ENCODE measurements at places on chromosomes 6 and 20.

- no peak for DNase-seq
Measured at GRCh38 chr6:167462514-167463312, 137.8 kb downstream of the TTLL2 start.

DNA sequence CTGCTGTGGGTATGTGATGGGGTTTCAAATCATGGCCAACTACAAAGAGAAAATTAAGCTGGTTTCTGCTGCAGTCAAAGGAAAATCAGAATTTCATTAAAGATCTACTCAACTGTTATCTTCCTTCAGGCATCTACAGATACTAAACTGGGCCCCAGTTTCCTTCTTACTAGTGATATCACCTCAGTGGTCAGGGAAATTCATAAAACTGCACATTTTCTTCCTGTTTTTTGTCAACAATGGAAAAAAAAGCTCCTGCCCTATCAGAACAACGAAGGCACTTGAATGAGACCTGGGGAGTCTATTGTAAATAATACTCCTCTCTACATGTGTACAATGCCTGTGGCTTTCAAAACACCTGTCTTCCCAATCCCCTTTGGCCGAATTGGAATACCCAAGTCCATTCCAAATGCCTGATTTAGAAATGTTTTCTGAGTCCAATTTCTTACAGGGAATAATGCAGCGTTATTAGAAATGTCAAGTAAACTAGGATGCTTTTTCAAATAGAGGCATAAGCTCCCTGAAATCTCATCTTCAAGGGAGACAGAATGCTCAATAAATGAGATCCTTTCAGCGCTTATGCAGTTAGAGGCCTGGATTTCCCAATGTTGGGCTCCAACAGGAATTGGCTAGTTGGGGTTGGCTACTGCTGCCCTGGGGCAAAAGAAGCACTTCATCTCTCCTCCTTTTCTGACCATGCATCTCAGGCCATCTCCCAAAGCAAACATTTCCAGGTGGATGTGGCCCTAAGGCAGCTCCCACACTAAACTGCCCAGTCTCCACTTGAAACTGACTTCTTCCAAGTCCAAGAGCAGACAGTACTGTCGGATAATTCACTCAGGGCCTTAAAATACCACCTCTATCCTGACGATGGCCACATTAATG lies 143.3 kb downstream of the NFATC2 start:
- no peak for DNase-seq

GRCh38 chr20:49433333-49433732 lies 49.1 kb downstream of the KCNB1 start:
- DNase-seq, result no peak

- DNase-seq, result no peak
Measured at GRCh38 chr20:10430000-10430466, 4.0 kb downstream of the MKKS start.

DNA sequence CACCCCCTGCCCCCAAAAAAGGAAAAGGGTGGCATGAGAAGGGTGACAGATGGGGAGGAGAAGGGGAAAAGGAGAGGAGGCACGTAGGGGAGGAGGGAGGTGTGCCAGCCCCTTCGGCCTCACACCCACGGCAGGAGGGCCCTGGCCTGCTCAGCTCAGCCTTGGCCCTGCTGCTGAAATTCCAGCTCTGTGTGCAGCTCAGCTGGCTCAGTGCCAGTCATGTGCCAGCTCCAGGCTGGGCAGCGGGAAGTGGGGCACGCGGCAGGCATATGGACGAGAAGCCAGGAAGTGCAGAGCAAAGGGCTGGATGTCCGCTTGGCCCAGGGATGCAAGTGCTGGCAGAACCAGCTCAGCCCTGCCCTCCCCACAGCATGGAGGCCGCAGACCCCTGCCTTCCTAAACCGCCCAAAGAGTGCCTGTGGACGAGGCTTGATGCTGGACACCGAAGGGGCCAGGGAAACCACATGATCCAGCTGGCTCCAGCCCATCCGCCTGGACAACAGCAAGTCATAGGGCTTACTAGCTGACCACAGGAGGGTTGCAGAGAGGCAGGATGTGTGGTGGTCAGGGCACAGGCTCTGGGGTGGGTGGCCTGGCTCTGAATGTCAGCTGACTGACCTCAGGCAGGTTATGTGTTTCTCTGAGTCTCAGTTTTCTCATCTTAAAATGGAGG lies 60.2 kb downstream of the NOL4L start:
- DNase-seq, result no peak

DNA sequence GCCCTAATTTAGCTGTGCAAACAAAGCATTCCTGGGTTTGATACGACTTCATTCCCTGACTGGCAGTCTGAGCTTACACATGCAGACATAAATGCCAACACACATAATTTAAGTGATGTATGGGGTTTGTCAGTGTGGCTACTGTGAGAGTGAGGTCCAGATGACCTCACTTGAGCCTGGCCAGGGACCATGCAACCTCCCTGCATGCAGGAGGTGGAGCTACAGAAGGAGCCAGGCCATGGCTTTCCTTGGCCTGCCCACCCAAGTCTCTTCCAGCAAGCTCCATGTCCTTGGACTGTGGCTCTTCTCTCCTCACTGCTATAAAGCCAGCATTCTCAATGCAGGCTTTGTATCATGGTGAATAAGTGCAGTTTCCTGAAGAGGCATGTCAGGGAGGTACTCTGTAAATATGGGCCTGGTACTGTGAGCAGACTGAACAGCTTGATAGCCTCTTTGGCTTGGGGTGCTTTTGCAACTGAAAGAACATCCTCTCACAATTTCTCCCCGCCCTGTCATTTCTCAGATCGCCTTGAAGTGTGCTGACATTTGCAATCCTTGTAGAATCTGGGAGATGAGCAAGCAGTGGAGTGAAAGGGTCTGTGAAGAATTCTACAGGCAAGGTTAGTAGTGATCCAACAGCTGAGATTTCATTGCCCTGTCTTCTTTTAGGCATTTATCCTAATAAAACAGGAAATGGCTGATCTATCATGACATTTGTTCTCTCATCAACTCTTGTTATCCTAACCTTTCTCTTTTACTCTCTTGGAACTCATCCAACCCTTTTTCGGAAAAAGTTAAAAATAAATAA lies 69.2 kb downstream of the MTFR2 start:
- peak; percentile 50 for DNase-seq

GRCh38 chr6:14309516-14309915 lies 191.9 kb downstream of the CD83 start:
- no peak for DNase-seq

GRCh38 chr6:8268606-8269005 lies 166.3 kb upstream of the EEF1E1 start:
- DNase-seq, result no peak

DNA sequence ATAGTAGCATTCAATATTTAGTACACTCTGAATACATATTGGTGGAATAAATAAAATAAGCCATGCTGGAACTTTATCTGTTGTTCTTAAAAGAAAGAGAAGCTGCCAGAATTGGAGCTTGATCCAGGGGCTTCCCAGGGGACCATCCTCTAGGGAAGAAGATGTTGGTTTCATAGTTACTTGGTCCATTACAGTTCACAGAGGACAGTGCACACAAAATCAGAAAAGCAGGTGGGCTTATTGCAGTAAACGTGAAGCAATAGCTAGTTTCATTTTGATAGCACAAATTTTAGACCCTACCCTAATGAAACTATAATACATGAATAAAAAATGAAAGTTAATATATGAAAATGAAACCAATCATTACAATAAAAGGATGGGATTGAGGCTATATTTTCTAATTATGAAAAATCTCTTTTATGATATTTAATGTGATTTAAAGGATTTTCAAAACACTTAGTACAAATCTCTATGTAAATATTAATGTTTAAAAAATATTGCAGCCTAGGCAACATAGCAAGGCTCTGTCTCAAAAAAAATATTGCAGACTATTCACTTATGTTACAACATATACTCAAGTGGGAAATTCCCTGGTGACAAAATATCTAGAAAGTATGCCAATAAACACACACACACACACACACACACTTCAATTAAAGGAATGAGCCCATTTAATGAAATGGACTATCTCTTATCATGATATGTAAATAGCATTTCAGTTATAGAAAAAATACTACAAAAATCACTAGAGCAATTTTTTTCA lies 227.0 kb upstream of the MARCKS start:
- no peak for DNase-seq

- DNase-seq, result no peak
Measured at GRCh38 chr6:150452428-150453243, 83.8 kb downstream of the IYD start.

GRCh38 chr6:12555781-12556180 lies 160.8 kb upstream of the PHACTR1 start:
- DNase-seq, result no peak

DNA sequence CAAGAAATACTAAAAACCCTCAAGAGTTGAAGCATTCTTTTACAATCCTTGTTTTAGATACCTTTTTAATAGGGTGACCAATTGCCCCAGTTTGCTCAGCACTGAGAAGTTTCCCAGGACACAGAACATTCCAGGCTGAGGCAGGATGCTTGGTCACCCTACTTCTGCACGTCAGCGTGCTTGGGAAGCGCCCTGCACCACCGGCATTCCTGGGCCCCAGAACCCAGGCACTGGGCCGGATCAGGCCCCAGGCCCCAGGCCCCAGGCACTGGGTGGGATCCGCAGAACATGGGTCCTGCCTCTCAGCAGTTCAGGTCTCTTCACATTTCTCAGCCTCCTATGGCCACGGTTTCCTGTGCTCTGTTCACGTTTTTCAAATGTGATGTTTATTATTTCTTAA lies 213.8 kb upstream of the QKI start:
- no peak for DNase-seq

GRCh38 chr20:17925141-17925939 lies 43.3 kb downstream of the SNX5 start:
- DNase-seq, result no peak

DNA sequence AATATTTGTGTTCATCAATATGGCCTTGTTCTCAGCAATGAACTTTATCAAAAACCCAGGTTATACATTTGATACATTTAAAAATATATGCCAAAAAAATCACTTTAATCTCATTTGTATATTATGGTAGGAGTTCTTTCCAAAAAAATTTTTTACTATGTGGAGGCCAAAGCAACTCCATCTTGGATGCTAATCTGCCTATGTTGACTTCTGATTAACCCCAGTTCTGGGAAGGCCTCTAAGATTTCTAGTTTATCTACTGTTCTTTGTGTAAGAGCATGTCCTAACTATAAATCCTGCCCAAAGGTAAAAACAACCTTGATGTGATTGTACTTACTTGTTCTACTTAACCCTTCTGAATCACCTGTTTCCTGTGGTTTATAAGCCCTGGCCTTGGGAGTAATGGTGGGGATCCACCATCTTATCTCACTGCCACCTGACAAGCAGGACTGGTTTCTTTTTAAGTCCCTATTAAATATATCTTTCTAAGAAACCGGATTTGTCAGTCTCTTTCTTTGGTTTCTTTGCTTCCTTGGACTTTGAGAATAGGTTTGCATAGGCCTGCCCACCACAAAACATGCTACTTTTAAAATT lies 46.7 kb downstream of the RNGTT start:
- DNase-seq, result no peak

DNA sequence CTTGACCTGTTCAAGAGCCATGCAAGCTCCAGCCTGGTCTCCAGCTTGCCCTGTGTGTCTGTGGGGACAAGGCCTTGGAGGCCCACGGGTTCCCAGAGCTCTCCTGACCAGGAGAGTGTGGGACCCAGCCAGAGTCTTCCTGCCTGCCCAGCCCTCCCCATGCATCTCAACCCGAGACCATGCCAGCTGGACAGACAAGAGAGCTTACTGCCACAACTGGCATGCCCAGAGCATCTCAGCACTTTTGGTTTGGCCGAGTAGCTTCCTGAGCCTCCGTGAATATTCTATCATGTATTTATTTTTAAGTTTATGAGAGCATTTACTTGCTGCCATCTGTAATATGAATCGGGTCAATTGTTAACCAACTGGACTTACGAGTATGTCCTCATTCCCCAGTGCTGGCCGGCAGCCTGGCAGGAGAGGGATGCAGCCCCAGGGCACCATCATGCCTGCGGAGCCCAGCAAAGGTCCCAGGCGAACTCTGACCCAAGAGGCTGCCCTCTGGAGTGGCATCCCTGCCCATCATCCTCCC lies 14.9 kb downstream of the IP6K3 start:
- no peak for DNase-seq
